ENCODE measurements at places on chromosomes 2 and 18.

GRCh38 chr18:32175265-32175664 lies 14.6 kb upstream of the MEP1B start:
- no peak for DNase-seq

- no peak for DNase-seq
Measured at GRCh38 chr18:6406910-6407470, 7.7 kb downstream of the L3MBTL4 start.

GRCh38 chr2:217256251-217256650 lies 396.4 kb upstream of the TNP1 start:
- DNase-seq = no peak

- DNase-seq = no peak
Measured at GRCh38 chr2:72990695-72991438, 73.5 kb downstream of the EMX1 start.

DNA sequence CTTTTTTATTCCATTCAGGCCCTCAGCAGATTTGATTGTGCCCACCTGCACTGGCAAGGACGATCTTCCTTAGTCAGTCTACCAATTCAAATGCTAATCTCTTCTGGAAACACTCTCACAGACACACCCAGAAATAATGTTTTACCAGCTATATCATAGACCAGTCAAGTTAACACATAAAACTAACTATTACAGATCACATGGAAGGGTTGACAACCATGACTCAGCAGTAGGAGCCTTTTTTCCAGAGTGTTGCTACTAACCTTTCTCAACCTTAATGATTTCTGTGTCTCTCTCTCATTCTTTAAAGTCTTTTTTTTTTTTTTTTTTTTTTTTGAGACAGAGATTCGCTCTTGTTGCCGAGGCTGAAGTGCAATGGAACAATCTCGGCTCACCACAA lies 143.5 kb upstream of the MSH6 start:
- DNase-seq = no peak

GRCh38 chr2:178068823-178069454 lies 3.6 kb downstream of the PDE11A start:
- DNase-seq = no peak

DNA sequence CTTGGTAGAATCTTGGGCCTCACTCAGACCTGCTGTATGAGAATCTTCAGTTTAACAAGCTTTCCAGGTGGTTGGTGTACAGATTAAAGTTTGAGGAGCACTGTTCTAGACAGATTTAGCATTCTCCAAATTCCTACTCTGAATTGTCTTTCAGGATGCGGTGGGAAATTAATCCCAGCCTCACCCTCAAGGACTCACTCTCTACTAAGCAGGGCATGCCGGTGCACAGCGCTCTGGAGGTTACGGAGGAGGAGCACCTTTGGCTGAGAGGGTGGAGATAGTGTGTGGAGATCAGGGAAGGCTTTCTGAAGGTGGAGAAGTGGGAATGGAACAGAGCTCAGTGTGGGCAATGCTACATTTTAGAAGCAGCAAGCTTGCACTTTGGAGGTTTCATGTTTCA lies 359.2 kb downstream of the LRATD1 start:
- no peak for DNase-seq

- DNase-seq = no peak
Measured at GRCh38 chr2:56540916-56541315, 357.1 kb downstream of the CCDC85A start.

- DNase-seq = no peak
Measured at GRCh38 chr2:146992466-146992865, 852.4 kb upstream of the ACVR2A start.

DNA sequence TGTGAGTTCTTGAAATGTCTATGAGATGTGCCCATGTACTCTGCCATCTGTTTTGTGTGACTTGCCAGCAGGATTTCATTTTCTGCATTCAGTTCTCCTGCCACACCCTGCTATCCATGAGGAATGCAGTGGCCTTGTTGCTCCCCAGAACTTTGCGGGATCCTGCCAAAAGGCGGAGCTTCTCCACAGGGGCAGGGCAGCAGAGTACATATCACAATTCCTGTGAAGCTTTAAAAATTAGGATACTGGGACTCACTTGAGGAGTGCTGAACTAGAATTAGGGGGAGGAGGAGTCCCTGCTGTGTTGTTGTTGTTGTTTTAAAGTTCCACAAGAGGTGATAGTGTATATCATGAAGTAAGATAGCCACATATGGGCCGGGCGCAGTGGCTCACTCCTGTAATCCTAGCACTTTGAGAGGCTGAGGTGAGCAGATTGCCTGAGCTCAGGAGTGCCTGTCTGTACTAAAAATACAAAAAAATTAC lies 76.4 kb downstream of the TANC1 start:
- no peak for DNase-seq

DNA sequence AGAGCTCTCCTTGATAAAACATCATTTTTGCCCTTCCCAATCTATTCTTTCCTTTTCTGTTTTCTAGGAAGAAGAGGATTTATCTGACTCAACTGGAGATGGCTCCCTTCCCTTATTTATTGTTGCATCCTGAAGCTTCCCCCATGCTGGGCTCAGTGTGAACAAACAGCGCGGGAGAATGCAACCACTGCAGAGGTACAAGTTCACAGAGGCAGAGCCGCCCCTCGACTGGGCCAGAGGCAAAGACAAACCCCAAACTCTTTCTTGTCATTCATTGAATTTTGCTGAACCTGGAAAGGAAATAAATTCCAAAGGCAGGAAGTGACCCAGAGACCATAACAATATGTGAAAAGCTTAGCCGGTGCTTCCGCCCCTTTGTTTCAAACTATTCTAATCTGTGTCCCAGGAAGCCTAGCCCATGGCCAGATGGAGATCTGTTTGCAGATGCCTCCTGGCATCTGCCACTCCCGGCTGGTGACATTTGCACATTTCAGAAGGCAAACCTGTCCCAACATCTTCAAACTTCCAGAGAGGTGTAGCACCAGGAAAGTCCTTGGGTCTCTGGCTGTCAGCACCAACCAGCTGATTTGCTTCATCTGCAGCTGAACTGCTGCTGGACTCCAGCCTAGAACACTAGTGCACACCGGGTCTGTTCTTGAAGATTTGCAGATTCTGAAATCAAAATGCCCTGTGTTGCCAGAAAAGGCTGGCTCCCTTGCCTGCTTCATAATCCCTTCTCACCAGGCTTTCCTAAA lies 79.4 kb upstream of the MAP4K3 start:
- no peak for DNase-seq

DNA sequence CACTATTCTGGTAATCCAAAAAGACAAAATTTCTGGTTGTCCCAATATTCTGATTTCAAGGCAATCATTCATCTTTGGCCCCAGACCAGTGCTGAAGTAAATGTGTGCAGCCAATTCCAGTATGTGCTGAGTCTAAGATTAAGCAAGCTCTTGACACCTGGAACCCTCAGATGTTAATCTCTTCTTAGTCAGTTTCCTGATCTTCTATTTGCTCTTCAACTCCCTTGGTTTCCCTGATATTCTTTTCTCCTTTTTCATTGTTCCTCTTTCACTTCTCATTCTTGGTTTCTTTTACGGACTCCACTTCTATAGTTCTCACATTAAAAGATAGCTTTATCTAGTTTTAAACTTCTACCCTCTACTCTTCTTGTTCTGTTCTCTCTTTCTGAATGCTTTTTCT lies 445.7 kb upstream of the FANCL start:
- no peak for DNase-seq

- no peak for DNase-seq
Measured at GRCh38 chr2:124151691-124152090, 126.6 kb downstream of the CNTNAP5 start.

DNA sequence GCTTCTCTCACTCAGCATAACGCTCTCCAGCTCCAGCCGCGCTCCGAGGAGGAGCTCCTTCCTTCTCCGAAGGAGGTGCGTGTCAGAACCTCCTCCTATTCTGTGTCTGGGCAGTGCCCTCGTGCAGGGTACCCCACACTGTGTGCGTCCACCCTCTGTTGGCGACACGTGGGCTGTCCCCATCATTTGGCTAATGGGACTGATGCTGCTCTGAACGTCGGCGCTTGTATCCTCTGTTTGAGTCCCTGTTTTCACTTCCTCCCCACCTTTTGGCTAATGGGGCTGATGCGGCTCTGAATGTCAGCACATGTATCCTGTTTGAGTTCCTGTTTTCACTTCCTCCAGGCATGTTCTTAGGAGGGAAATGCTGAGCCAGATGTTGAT lies 22.2 kb downstream of the KCNG2 start:
- DNase-seq = no peak

DNA sequence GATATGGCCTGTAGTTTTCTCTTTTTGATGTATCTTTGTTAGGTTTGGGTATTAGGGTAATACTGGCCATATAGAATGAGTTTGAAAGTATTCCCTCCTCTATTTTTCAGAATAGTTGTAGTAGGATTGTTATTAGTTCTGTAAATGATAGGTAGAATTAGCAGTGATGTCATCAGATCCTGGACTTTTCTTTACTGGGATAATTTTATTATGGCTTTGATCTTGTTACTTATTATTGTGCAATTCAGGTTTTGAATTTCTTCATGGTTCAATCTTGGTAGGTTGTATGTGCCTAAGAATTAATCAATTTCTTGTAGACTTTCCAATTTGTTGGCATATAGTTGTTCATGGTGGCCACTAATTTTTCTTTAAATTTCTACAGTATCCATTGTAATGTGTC lies 916.6 kb downstream of the CCDC85A start:
- no peak for DNase-seq

DNA sequence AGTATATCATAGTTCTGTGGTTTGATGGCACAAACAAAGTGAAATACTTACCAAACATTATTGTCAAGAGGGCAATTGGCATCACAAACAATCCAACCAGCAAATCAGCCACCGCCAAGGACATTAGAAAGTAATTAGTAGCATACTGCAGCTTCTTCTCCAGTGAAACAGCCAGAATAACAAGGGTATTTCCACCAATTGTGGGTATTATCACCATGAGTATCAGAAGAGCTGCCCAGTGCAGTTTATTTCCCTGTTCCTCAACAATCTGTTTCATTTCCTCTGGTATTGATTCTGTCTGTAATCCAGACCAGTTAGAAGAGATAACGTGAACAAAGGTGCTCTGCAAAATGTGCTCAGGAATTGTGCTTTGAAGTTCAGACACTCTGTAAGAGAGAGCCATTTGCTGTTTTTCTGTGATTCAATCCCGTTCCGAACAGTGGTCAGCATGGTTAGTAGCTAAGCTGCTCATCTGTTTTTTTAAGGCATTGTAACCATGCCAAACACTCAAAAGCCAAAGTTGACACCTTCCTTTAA lies 1.4 kb downstream of the HTR2B start:
- DNase-seq = no peak

DNA sequence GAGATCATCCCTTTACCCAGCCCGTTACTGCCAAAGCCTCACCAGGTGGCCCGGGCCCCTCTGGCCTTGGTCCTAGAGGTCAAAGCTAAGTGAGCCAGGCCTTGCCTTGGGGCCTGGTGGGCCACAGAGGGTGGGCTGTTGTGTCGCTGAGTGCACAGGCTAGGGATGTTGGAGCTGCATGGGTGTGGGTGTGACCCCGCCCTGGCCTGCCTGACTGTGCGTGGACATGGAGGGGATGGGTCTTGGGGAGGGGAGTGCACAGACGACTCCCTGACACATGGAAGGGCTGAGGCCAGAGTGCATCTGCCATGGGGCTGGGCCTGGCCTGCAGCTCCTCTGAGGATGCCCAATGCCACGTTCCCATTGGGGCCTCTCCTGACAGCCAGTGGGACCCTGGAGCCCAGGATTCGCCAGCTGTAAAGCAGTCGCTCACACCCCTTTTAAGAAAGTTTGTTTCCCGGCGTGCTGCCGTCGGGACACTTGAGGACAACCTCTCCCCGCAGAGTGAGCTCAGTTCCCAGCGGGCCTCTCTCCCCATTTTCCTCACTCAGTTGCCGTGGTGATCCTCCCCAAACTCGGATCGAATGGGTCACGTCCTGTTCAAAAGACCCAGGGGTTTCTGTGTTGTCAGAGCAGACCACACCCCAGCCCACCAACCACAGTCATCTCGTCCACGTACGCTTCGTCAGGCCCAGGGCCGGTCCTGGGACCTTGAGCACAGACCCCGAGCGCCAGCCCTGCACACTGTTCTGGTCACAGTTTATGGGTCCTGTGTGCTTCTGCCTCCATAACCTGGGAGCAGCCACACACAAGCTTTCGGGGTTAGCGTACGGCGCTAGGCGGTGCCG lies 93.5 kb downstream of the NFATC1 start:
- no peak for DNase-seq

- no peak for DNase-seq
Measured at GRCh38 chr2:222311978-222312738, 13.4 kb upstream of the PAX3 start.

- DNase-seq = no peak
Measured at GRCh38 chr2:65549257-65549627, 116.8 kb upstream of the SPRED2 start.

GRCh38 chr2:36477746-36478145 lies 120.2 kb downstream of the FEZ2 start:
- no peak for DNase-seq

- DNase-seq = no peak
Measured at GRCh38 chr2:144115739-144116291, 404.1 kb downstream of the ZEB2 start.

GRCh38 chr2:50143822-50144575 lies 887.9 kb downstream of the NRXN1 start:
- DNase-seq = no peak

- DNase-seq = no peak
Measured at GRCh38 chr18:48840491-48840877, 110.3 kb downstream of the SMAD7 start.

DNA sequence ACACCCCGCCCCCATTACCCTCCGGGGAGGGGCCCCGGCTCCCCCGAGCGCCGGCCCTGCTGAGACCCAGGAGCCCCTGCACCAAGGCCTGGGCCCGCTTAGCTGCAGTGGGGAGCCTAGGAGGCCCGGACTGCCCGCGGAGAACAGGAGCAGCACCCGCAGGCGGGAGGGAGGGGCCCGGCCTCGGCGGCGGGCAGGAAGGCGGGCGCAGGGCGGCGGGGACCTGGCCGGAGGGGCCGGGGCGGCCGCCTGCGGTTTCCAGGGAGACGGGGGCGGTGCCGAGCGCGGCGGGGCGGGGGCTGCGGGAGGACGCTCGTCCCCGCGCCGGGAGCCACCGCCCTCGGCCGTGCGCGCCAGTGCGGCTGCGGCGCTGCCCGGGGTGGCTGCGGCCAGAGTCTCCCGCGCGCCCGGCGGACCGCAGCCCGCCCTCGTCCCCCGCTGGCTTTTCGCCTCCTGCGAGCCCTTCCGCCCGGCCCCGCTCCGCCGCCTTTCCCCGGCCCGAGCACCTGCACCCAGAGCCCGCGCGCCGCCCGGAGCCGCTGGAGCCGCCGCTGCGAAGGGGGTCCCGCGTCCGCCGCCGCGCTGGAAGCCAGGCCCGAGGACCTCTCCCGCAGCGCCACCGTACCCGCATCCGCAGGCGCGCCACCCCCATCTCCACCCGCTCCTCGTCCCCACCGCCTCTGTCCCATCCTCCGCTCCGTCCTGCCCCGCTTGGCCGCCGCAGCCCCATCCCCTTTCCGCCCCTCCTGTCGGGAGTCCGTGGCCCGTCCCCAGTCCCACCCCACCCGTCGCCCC lies 17.2 kb downstream of the GPC1 start:
- no peak for DNase-seq

DNA sequence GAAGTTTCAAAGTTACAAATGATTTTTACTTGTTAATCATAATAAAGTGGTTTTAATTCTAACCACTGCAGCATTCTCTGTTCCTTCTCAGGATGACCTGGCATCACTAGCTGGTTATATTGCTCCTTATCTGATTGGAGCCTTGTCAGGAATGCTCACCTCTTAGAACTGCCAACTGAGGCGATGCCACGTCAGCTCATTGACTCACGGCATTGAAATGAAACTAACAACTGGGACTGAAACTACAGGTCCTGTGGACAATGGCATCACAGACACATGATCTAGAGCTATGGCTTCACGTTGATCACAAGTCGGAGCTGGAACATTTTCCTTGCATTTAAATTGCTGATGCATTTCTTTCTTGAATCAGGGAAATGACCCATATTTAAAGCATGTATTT lies 54.9 kb upstream of the MAP2 start:
- DNase-seq = no peak

- no peak for DNase-seq
Measured at GRCh38 chr2:38886063-38886462, 3.6 kb upstream of the ARHGEF33 start.
